Right lung (tissue), 10 donors: ENCODE measurements at places on chromosomes 13 and 19. TPM values are rescaled to one million over a fixed set of nuclear protein-coding genes. Genes with fewer than 3 reads are reported as not detected.

The RB1 gene
- polyA plus RNA-seq: 45.6 TPM

The ZNF432 gene
- 24.0 TPM for polyA plus RNA-seq

The RXFP2 gene
- not detected for polyA plus RNA-seq

The ZNF221 gene
- polyA plus RNA-seq: 9.0 TPM

The GPR12 gene
- polyA plus RNA-seq: 0.04 TPM

The GGN gene
- 0.69 TPM for polyA plus RNA-seq

The FPR1 gene
- 2.4 TPM for polyA plus RNA-seq

The ELSPBP1 gene
- not detected for polyA plus RNA-seq

The ODAD3 gene
- polyA plus RNA-seq: 2.2 TPM

The FOXO1 gene
- 9.4 TPM for polyA plus RNA-seq

The TGFBR3L gene
- not detected for polyA plus RNA-seq

The SSBP4 gene
- 48.4 TPM for polyA plus RNA-seq

The HRC gene
- 9.8 TPM for polyA plus RNA-seq

The RAB3A gene
- polyA plus RNA-seq: 5.9 TPM

The FGF22 gene
- polyA plus RNA-seq: 0.22 TPM

The CD70 gene
- 0.13 TPM for polyA plus RNA-seq

The KRTDAP gene
- 1.4 TPM for polyA plus RNA-seq

The OLFM2 gene
- 39.3 TPM for polyA plus RNA-seq

The CEACAM19 gene
- polyA plus RNA-seq: 15.8 TPM

The ANGPTL8 gene
- 1.2 TPM for polyA plus RNA-seq

The FAAP24 gene
- 3.4 TPM for polyA plus RNA-seq

The WASF3 gene
- 17.6 TPM for polyA plus RNA-seq

The TIMM50 gene
- polyA plus RNA-seq: 81.3 TPM

The URAD gene
- not detected for polyA plus RNA-seq

The GPR32 gene
- not detected for polyA plus RNA-seq

The SAFB2 gene
- 80.3 TPM for polyA plus RNA-seq

The TNPO2 gene
- 69.3 TPM for polyA plus RNA-seq

The NLRP5 gene
- polyA plus RNA-seq: not detected

The ZNF723 gene
- 0.10 TPM for polyA plus RNA-seq

The ICAM1 gene
- polyA plus RNA-seq: 17.5 TPM

The CALR gene
- 852 TPM for polyA plus RNA-seq

The AP1M2 gene
- polyA plus RNA-seq: 31.6 TPM

The PGLYRP1 gene
- 1.1 TPM for polyA plus RNA-seq

The OR7A5 gene
- polyA plus RNA-seq: not detected

The WDR88 gene
- polyA plus RNA-seq: 1.2 TPM

The DNAJB1 gene
- polyA plus RNA-seq: 83.8 TPM

The UTP14C gene
- 32.7 TPM for polyA plus RNA-seq

The POSTN gene
- polyA plus RNA-seq: 537 TPM

The TUBB4A gene
- 2.3 TPM for polyA plus RNA-seq

The JOSD2 gene
- polyA plus RNA-seq: 35.2 TPM

The OR7A17 gene
- polyA plus RNA-seq: 0.05 TPM

The ATP4A gene
- polyA plus RNA-seq: not detected

The ZBTB45 gene
- polyA plus RNA-seq: 11.5 TPM

The KLC3 gene
- 0.59 TPM for polyA plus RNA-seq

The UBL3 gene
- 45.4 TPM for polyA plus RNA-seq

The TNFSF9 gene
- 0.17 TPM for polyA plus RNA-seq

The NLRP12 gene
- polyA plus RNA-seq: 0.51 TPM

The TEX29 gene
- 0.64 TPM for polyA plus RNA-seq

The ZNF625 gene
- 16.0 TPM for polyA plus RNA-seq

The ZNF724 gene
- 2.4 TPM for polyA plus RNA-seq
